GOT3 (cell line): ENCODE measurements at places on chromosomes 2 and 18.

DNA sequence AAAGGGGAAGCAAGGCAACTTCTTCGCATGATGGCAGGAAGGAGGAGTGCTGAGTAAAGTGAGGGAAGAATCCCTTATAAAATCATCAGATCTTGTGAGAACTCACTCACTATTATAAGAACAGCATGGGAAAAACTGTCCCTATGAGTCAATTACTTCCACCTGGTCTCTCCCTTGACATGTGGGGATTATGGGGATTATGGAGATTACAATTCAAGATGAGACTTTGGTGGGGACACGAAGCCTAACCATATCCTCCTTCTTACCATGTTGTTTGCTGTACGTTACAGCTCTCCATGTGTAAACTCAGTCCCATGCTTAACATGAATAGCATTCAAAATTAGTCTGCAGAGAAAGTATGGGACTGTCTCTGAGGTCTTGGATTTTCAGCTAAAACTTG is 1096.8 kb upstream of the ACVR2A start:
- DNase-seq, result no peak

DNA sequence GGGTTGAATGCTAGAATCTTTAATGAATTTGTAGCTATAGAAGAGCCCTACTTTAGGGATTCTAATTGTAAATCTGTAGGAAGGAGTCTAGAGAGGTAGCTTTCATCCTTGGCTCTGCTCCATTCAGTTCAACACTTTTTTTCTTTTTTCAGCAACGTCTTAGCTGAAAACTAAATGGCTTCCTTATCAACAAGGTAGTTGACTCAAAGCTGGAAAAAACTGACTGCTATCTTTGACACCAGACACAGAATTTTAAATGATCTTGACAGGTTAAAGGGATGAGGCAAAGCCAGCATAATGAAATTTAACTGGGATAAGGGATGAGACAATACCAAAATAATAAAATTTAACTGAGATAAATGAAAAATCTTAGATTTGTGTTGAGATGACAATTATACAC is 54.9 kb downstream of the TMEFF2 start:
- no peak for DNase-seq

DNA sequence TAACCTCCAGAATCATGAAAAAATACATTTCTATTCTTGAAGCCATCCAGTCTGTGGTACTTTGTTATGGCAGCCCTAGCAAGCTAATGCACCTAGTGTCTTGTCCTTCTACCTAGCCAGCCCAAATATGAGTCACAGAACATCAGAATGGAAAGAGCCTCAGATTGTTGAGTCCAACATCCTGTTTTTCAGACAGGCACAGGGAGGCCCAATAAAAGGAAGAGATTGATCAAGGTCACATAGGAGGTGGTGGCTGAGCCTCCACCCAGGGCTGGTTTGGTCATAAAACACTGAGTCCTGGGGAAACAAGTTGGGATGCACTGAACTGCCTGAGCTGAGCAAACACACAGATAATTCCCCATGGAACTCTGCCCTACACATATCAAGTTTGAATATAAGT is 195.5 kb downstream of the TTC32 start:
- no peak for DNase-seq

DNA sequence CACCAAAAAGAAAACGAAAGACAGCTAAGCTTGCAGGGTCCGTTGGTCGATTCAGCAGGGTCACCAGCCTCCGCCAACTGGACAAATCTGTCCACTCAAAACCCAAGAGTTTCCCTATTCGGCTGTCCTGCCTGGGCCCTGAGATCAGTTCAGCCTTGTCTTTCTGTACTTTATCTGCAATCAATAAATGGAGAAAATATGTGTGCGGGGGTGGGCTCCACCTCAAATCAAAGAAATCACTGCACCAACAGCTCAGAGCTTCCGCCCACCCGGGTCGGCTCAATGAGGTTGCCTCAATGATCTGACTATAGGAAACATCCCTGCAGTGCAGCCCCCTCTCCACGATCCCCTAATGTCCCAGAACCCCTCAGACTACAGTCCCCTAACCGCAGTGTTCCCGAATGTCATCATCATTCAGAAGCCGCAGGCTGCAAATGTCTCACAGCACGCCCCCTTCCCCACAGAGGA is 447 bp downstream of the GGCX start:
- no peak for DNase-seq

GRCh38 chr2:48574353-48575287 is 43.0 kb upstream of the GTF2A1L start:
- DNase-seq, result no peak

GRCh38 chr2:176768185-176768584 is 444.4 kb upstream of the HNRNPA3 start:
- no peak for DNase-seq

- peak; percentile 18 for DNase-seq
These were observed 8.4 kb downstream of the TMEM247 start for GRCh38 chr2:46487667-46488335.

DNA sequence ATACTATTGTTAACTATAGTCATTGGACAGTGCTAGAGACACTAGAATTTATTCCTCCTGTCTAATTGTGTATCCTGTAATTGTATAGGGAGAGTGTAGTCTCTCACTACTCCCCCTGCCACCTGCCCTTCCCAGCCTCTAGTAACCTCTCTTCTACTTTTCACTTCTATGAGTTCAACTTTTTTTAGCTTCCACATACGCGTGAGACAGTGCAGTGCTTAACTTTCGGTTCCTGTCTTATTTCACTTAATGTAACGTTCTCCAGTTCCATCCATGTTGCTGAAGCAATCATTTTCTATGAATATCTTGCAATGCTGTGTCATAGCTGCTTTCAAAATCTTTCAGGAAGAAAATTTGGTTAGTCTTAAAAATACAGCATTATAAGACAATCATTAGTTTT is 22.8 kb upstream of the RUFY4 start:
- DNase-seq, result no peak

DNA sequence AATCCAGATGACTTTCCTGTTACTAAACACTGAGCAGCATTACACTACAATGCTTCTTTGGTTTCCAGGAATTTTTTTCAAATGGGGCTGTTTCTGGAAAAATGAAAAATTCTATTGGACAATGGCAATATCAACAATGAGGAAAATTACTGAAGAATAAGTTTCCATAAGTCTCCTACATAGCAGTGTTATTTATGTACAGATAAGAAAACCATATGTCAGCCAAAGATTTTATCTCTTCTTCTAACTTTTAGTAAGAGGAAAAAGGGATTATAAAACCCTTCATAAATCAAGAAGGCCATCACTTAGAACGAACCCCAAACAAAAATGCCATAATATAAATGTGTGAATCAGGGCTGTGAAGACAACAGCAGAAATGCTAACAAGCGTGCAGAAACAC is 31.6 kb upstream of the NOSTRIN start:
- DNase-seq, result no peak

GRCh38 chr2:191983186-191983585 is 136.3 kb upstream of the CAVIN2 start:
- DNase-seq, result no peak

GRCh38 chr2:43000242-43001054 is 208.1 kb upstream of the HAAO start:
- DNase-seq, result no peak

DNA sequence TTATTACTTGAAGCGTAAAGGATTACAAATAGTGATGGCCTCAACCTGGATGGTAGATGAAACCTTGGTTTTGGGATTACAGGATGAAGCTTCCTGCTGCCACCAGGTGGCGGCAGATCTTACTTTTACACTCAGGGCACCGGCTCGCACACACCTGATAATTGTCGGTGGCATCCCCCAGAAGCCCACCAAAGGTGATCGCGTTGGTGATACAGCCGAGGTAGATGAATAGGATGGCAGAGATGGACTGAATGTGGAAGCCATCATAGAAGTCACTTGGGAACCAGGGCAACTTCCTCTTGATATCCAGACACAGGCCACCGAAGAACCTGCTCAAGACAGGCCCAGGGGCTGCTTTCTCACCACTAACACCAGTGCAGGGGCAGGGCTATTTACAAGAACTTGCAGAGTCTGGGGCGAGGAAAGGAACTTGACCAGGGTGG is 51.8 kb downstream of the MTHFD2 start:
- no peak for DNase-seq

DNA sequence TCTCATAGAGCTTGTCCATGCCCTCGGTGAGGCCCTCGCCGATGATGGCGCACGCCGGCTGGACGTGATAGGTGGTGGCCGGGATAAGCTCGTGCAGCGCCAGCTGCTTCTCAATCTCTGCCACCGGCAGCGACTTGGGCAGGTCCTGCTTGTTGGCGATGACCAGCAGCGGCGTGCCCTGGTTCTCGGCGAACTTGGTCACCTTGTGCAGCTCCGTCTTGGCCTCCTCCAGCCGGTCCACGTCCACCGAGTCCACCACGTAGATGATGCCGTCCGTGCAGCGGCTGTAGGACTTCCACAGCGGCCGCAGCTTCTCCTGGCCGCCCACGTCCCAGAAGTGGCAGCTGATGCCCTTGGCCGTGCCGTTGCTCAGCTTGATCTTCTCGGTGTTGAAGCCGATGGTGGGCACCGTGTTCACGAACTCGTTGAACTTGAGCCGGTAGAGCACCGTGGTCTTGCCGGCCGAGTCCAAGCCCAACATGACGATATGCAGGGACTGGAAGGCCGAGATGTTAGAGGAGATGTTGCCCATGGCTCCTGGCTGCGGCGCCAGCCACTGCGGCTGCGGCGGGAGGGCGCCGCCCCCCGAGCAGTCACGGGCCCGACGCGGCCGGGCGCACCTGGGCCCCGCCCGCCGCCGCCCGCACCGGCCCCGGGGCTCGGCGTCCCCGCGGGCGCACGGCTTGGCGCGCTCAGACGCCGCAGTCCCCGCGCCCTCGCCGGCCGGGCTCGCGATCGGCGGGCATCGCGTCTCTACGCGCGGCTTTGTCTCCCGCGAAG is 636 bp downstream of the ARL4C start:
- no peak for DNase-seq

GRCh38 chr2:226151157-226151556 is 648.5 kb downstream of the IRS1 start:
- DNase-seq, result no peak

GRCh38 chr2:236180831-236181453 is 12.8 kb upstream of the GBX2 start:
- no peak for DNase-seq

DNA sequence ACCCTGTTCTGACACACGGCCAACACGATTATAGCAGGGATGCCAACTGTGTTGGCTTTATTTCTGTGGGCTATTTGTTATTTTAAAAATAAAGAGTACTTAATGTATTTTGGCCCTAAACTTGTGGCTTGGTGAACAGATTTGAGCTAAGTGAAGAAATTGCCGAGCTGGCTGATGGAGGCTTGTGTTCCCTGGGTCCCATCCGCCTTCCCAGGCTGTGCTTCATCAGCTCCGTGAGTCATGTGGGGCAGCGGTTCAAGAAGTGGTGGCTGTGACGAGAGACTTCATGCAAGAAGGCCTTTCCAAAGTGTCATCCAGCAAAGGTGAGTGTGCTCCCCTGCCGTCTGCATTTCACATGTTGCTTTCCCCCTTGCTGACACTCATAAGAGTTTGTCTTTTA is 73.6 kb upstream of the NCK2 start:
- no peak for DNase-seq

GRCh38 chr18:9701609-9702349 is 6.3 kb upstream of the RAB31 start:
- DNase-seq, result no peak

- DNase-seq, result no peak
These were observed 11.1 kb downstream of the SCN3A start for GRCh38 chr2:165192729-165193128.

- DNase-seq, result no peak
These were observed 19.3 kb downstream of the MRPL33 start for GRCh38 chr2:27790796-27791195.

DNA sequence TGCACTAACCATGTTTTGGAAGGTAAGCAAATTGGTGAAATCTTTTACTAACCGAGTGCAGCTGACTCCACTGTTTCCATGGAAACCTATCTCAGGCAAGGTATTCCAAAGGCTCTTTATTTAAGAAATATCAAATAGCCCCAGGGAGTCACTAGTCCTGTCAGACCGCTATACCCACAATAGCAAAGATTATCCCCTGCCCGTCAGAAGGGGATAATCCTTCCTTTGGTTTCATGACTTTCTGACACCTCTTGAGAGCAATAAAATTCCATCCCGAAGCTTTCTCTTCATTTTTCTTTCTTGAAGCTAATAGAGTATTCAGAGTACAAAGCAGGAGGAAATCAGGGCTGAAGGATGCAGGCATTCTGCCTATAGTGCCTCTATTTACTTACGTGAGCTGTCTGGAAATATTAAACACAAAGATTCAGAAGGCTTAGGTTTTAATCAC is 34.7 kb upstream of the MAP2 start:
- DNase-seq, result no peak

GRCh38 chr2:237471438-237472186 is 15.4 kb upstream of the MLPH start:
- no peak for DNase-seq

DNA sequence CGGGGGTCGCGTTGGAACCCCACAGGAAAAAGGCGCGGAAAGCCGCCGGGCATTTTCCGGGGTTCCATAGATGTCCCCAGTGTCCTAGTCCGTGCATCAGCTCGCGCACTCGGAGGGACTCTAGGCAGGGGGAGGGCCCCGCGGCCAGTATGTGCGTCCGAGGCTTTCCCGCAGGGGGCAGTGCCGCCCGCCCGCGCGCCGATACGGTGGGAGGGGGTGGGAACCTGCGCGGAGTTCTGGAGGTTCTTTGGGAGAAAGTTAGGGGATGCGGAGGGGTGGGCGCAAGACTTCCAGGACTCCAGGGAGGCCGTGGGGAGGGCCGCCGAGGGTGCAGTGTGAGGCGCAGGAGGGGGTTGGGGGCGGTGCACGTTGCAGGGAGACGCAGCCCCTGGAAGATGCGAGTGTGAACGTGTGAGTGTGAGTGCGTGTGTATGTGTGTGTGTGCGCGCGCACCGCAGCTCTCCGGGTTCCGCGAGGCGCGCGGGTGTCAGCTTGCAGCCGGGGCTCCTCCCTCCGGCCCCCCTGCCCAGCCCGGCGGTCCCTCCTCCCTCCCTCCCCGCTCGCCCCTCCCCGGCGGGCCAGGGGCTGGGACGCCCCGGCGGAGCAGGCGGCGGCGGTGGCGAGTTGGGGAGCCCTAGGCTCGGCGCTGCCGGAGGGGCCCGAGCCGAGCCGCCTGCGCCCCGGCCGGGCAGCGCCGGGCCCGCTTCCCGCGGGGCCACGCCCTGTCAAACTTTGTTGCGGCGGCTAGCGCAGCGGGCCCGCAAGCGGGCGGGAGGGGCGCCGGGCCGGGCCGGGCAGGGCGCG is at the start of gene TCF7L1:
TCF7L1 (plus strand) TSS at position 559 of the 804 bp plus-strand sequence. CDS start 293 bp downstream, outside the sequence.
- peak; percentile 45 for DNase-seq

DNA sequence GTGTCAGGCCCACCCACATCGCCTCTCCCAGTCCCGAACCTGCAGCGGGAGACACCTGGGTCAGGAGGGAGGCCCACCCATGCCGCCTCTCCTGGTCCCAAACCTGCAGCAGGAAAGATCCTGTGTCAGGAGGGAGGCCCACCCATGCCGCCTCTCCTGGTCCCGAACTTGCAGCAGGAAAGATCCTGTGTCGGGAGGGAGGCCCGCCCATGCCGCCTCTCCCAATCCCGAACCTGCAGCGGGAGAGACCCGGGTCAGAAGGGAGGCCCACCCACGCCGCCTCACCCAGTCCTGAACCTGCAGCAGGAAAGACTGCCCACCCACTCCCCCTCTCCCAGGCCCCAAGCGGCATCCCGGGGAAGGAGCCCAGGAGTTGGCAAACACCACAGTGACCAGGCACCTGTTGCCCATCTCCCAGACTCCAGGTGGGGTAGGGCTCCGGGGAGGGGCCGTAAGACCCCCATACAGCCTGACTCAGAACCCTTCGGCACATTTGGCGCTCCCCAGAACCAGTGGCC is 7.8 kb downstream of the SLC66A2 start:
- no peak for DNase-seq

- DNase-seq, result no peak
These were observed 44.8 kb downstream of the SETBP1 start for GRCh38 chr18:44725300-44726058.

GRCh38 chr2:217988840-217989204 is 14.0 kb downstream of the TNS1 start:
- DNase-seq, result no peak
